ENCODE measurements at places on chromosomes 12 and 14.
A peak's percentile ranks its signal among the peaks of the same experiment; 100 is the strongest.

GRCh38 chr14:71418532-71419245 is 511.4 kb downstream of the PCNX1 start:
- DNase-seq = no peak

DNA sequence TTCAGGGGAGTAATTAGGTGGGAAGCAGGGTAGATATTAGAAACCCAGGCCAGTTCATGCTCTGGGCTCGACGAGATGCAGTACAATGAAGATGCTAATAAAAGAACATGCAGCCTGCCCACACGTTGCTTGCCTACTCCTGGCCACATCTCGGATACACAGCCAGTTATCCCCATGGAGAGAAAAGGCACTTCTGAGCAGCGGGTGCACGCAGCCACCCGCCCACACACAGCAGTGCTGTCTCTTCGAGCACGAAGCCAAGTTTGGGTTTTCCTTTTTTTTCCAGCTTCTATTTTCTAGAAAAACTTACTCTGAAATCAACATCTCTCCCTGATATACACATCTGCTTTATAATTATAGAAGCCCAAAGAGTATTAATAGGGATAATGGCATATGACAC is 85.7 kb downstream of the CIT start:
- DNase-seq = no peak

GRCh38 chr12:11133162-11133561 is 1.3 kb downstream of the TAS2R30 start:
- no peak for DNase-seq

- DNase-seq = no peak
These were observed 206.3 kb downstream of the C12orf50 start for GRCh38 chr12:87822923-87823322.

GRCh38 chr14:70842851-70843462 is 33.6 kb upstream of the MAP3K9 start:
- DNase-seq = no peak

GRCh38 chr12:57079821-57080220 is 1.2 kb upstream of the NEMP1 start:
- DNase-seq = no peak

DNA sequence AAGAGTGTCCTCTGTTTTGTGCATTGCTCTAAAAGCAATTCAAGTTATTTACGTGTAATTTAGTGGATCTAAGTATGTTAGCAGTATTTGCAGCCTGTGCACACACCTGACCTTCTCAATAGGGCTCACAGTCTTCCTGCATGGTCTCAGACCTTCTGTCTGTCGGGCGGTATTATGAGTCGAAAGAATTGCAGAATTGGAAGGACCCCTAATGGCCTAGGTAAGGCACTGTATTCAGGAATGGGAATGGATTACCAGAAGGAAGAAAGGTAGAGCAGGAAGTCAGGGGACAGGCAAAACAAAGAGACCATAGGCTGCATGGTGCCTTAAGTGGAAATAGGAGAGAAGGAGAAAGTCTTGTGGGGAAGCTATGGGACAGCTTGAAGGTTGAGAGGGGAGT is 341.6 kb downstream of the VRK1 start:
- no peak for DNase-seq

GRCh38 chr14:95297832-95298231 is 21.9 kb downstream of the CLMN start:
- DNase-seq = no peak

DNA sequence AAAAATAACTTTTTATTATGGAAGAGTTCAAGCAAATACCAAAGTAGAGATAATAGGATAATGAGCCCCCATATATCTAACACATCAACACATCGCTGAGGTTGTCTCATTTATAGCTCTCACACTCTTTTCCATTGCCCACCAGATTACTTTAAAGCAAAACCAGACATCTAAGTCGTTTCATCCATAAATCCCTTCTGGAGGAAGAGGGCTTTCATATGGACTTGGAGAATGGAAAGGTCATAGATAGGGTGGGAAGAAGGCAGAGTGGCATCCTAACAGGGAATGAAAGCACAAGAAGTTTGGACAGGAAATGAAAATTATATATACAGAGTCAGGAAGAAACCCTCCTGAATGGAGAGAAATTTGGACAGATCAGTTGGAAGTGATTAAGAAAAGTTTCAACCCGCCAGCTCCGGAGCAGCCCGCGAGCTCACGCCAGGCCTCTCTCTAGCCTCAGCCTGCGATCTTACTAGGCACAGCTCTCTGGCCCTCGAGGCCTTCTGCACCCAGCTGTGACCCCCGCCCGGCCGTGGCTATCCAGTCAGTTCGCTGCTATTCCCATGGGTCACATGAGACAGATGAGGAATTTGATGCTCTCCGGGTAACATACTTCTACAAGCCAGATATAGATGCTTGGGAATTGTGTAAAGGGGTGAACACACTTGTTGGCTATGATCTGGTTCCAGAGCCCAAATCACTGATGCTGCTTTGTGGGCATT is 48.4 kb upstream of the NID2 start:
- no peak for DNase-seq

DNA sequence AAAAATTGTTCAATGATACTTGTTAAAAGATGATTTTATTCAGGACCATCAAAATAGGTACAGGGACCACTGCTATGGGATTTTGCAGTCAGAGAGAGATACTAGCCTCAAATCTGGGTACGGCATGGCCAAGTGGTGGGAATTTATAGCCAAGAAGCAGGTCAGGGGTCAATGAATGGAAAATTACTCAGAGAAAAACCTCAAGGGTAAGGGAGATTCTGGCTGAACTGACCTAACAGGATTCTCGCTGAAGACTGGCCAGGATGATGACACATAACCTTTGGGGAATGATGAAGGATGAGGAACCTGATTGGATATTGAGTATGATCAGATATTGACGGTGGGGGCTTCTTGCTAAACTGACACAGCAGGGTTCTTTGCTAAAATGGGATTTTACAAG is 32.7 kb downstream of the DEPDC4 start:
- DNase-seq = no peak

DNA sequence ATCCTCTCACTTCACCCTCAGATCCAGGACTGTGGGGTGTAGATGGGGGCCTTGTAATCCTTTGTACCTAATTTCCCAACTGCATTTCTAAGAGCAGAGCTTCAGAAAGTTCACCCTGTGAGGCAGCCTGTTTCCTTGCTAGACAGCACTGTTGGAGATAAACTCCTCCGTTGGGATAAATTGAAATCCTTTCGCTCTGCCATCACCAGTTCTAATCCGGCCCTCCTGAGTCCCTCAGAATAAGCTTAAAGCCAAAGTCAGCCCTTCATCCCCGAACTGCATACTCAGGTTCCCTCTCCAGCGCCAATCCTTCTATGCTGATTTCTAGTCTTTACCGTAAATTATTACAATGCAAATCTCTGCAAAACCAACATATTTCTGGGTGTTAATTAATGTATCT is 114.7 kb downstream of the PRMT8 start:
- no peak for DNase-seq

GRCh38 chr14:100448376-100448775 is 125.2 kb downstream of the SLC25A47 start:
- no peak for DNase-seq

DNA sequence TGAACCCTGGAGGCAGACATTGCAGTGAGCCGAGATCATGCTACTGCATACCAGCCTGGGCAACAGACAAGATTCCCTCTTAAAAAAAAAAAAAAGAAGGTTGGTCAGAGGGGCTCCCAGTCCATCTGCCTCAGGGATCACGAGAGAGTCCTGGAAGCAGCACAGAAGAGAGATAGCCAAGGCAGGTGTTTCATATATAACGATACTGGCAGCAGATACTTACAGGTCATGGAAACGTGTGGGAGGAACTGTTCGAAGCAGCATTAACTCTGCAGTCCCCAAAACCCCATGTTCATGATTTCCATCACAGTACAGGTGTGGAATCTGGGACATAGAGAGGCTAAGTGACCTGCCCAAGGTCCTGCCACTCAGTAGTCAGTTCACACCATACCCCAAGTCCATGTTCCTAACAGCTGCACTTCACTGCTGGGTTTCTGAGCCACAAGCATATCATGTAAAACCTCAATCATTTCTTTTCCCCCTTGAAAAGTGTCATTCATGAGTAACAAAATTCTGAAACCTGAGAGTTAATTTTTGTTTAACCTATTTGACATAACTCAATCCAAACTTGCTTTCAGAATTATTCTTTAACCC is 16.7 kb downstream of the CDK2AP1 start:
- no peak for DNase-seq

- DNase-seq = no peak
These were observed 27.6 kb downstream of the LRCOL1 start for GRCh38 chr12:132582582-132583410.

DNA sequence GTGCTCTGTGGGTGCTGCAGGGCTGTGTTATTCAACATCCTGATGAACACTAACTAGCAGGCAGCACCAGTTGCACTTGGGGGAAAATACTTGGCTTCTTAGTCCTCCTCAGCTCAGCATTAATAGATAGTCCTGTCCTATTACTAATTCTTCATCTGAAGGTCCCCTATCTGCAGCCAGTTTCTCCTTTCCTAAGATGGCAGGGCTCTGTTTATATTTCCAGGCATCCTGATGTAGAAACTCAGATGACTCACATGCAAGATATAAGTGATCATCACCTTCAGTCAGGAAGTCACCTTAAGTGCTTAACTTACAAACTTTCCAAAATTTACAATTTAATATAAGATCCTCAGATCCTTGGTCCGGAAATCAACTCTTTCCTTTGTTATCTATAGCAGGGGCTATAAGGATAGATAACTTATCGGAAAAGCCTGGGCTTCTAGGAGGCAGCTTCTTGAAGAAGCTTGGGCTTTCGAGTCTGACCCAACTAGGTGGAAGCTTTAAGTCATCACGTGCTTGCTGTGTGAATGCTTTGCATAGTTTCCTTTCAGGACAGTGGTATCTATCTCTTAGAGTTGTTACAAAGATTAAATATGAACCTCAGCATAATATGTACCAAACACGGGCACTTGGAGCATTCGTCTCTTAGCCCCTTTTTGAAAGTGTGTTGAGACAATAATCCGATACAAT is 181.0 kb upstream of the GRIP1 start:
- no peak for DNase-seq

GRCh38 chr12:88624911-88625310 is 44.6 kb upstream of the KITLG start:
- no peak for DNase-seq

- no peak for DNase-seq
These were observed 10.1 kb upstream of the SMCO3 start for GRCh38 chr12:14824012-14824634.

GRCh38 chr12:2489275-2489674 is 305.5 kb upstream of the FKBP4 start:
- DNase-seq = no peak

- peak; percentile 52 for DNase-seq
These were observed 711 bp downstream of the SBNO1 start for GRCh38 chr12:123363740-123364531.

DNA sequence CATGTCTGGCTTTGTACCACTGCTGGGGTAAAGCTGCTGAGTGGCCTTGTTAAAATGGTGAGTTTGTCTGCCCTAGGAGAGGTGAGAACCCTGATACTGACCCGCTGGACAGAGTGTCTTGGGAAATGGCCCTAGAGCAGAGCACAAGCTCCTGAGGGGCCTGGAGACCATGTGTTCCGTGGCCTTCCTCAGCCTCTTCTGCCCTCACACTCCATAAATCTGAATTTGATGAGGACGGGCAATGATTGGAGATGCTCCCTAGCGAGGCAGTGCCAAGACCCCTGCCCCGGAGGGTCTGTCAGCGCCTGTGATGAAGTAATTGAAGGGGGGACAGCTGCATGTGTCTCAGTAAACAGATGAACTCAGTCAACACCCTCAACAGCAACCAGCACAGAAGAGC is 54.1 kb downstream of the KCNA5 start:
- DNase-seq = no peak

DNA sequence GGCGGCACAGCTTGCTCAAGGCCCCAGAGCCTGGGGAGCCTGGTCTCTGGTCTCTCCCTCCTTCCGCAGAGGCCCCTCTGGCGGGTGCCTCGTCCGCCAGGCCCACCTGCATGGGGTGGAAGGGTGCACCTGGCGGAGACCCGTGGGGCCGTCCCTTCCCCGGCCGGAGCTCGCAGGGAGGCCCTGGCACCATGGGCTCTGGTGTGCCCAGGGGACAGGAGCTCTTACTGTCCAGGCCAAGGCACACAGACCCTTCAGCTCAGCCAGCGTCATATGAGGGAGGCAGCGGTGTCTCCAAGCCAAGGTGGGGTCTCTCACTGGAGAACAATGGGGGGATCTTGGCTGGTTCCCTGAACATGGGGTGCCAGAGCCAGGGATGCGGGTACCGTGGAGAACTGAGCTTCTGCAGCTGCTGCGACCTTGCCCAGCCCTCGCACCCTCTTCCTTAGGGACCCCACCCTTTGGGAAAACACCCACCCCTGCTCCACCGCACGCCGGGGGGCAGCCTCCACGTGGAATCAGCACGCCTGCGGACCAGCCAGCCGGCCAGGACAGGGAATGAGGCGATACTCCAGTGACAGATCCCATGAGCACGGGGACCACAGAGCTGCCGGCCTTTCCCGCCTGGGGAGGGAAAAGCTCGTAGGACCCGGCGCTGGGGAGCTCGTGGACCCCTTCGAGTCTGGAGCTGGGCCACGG is 25.7 kb upstream of the GALNT9 start:
- DNase-seq = no peak

DNA sequence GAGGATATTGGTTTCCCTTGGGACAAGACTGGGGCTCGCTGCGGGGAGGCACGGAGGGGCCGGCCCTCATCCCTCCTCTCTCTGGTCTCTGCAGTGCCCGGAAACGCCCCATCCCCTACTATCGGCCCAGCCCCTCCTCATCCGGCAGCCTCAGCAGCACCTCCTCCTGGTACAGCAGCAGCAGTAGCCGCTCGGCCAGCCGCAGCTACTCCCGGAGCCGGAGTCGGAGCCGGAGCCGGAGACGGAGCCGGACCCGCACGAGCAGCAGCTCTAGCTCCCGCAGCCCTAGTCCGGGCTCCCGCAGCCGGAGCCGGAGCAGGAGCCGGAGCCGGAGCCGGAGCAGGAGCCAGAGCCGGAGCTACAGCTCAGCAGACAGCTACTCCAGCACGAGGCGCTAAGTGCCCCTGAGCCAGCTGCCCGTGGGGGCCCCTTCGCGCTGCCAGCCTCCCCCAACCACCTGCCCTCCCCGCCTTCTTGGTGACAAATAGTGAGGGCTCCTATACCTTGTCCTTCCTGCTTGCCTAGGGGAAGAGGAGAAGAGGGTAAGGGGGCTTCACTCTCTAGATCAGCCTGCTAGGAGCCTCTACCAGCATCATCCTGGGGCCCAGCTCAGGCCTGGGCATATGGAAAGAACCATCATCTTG is 22.2 kb upstream of the HSPB8 start:
- DNase-seq = peak; percentile 11

GRCh38 chr14:52073251-52073650 is 4.4 kb upstream of the NID2 start:
- DNase-seq = no peak

- DNase-seq = peak; percentile 40
These were observed 458.3 kb downstream of the BTG1 start for GRCh38 chr12:91687052-91688017.

- no peak for DNase-seq
These were observed 99.9 kb upstream of the MYF6 start for GRCh38 chr12:80607361-80608135.

- DNase-seq = no peak
These were observed 370.2 kb downstream of the DPF3 start for GRCh38 chr14:72523424-72524294.
